GM04503 (cell line): ENCODE measurements at places on chromosomes 5 and 9.

DNA sequence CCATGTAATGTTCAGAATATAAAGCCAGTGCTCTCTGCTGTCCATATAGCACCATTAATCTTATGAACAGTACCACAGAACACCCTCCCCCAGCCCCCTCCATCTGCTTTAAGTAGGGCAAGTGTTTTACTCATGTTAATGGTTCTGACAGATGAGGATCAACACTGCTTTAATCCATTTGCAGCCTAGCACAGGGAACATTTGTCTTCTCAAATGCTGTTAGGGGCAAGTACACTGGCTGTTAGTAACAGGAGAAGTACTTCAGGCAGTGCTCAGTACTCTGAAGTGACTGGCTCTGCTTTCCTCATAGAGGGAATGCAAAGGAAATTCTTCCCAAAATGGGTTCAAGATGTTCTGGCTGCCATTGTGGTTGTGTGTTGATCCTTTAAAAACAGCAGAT lies 202.6 kb downstream of the DCP2 start:
- DNase-seq: no peak

- DNase-seq: no peak
These were observed 37.9 kb downstream of the CYFIP2 start for GRCh38 chr5:157303667-157304327.

DNA sequence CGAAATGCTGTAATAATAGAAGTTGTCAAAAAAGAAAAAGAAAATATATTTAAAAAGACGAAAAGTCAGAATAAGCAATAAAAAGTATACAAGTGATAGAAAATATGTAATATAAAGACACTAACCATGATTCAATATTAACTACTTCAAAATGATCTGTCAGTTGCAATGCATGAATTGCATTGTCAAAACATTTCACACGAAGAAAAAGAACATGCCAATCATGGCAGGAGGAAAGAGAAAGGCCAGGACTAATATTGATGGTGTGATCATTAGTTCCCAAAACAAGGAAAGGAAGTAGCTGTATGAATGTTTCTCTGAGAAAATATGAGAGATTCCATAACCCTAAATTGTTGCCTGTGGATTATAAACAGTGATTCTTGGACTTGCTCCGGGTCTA lies 7.4 kb upstream of the GRAMD2B start:
- DNase-seq: no peak

DNA sequence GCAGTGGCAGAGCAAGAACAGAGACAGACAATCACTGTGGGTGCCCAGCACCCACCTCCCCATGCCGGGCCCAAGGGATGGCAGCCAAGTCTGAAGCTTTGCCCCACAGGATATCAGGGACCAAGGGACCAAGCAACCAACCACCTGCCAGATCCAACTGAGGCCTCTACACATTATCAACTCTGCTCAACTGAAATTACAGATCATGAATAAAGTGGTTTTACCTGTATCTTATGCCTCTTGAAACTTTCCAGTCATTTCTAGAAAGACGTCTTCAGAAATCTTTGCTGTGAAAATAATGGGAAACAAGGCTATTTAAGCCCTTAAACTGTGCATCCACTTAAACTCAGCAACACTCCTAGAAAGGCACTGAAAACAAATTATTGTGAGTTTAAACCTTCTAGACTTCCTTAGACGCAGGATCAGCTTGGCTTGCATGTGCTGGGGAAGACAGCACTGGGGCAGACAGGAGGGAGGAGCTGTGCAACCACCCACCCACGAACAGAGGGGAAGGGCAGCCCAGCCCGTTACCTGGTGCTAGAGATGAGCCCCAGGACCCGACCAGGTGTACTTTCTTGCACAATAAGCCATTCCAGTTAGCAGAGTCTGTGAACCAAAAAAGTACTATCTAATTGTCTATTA lies 80.0 kb downstream of the SEMA4D start:
- DNase-seq: no peak

DNA sequence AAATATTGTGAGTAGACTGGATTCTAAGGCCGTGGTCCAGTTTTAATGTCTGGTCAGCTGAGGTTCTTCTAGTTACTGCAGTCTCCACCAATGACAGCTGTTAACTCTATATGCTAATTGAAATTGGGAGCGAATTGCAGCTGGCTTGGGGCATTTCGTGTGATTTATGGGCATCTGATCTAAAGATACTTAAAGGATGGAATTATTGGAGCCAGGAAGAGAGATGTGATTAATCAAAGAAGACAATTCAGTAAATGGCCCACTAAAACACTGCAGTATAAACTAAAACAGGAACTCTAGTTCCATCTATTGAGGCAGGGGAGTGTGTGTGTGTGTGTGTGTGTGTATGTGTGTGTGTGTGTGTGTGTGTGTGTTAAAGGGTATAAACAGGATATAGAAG lies 157.5 kb upstream of the IQGAP2 start:
- DNase-seq: no peak

DNA sequence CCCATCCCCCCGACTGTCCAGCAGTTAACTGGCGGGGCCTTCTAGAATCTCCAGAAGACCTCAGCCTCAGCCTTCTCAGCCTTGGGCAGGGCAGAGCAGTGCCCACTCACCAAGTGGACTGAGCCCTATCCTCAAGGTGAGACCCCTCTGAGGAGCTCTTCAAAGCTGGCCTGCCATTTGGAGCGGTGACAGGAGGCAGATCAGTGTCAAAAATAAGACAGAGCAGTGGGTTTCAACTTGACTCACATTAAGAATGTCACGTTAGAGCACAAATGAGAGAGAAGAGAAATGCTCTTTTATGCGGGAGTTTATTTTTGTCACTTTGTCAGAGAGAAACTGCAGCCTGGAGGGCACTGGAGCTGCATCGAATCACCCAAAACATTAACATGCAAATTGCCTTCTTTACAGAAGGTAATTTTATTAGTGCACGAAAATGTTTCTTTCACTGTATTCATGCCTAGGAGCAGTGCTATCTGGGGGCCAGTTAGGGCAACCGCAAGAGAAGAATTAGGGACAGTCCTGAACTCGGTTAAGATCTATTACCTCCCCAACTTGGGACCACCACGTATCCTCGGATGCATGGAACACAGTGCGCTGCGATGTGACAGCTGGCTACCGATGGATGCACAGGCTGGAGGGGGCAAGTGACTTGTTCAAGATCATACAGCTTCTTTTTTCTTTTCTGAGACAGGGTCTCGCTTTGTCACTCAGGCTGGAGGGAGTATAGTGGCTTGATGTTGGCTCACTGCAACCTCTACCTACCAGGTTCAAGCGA lies 188.5 kb downstream of the DAB2IP start:
- no peak for DNase-seq
